NCI-H1436 (cell line): ENCODE measurements at places on chromosomes 6 and 20.

DNA sequence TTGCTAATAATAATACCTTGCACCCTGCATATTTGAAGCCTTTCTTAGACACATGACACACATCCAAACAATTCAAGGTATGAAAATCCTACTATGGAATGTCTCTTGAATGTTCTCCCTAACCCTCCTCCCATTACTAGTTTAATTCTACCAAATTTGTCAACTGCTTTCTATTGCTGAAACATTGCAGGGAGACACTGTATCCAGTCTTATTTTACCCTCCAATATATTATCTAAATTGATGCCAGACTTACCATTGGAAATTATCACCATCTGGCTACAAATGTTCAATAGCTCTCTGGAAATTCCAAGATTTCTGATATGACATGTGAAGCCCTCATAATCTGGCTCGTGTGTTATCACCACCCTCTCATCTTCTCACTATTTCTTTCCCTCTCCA lies 1027.3 kb upstream of the CITED2 start:
- DNase-seq, result no peak

DNA sequence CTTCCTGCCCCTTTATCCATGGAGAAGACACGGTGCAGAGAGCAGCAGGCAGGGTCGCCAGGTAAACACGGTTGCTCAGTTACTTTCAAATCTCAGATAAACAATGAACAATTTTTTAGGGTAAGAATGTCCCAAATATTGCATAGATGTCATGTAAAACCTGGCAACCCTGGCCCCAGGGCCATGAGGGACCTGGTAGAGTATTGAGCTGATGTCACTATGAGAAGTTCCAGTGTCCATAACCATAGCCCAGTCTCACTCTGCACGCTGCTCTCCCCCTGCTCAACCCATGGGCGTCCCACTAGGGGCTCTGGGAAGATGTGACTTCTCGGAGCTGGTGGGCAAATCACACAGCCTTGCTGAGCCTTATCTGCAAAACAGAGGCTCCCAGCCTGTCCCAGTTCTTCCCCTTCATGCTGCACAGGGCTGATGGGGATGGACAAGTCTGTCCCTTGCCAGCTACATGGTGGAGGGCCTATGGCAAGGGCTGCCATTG lies 71.3 kb upstream of the TOP1 start:
- DNase-seq, result no peak

- DNase-seq, result no peak
Observed at GRCh38 chr6:30258204-30258603, 45.0 kb upstream of the TRIM26 start.

GRCh38 chr20:52004018-52004417 lies 187.6 kb downstream of the ZFP64 start:
- DNase-seq, result no peak

- DNase-seq, result no peak
Observed at GRCh38 chr6:139608466-139609261, 234.2 kb upstream of the CITED2 start.

- peak; percentile 43 for DNase-seq
Observed at GRCh38 chr20:2693286-2694007, 867 bp downstream of the EBF4 start.
